NCI-H446 (cell line): ENCODE measurements at places on chromosomes 3 and 15.

DNA sequence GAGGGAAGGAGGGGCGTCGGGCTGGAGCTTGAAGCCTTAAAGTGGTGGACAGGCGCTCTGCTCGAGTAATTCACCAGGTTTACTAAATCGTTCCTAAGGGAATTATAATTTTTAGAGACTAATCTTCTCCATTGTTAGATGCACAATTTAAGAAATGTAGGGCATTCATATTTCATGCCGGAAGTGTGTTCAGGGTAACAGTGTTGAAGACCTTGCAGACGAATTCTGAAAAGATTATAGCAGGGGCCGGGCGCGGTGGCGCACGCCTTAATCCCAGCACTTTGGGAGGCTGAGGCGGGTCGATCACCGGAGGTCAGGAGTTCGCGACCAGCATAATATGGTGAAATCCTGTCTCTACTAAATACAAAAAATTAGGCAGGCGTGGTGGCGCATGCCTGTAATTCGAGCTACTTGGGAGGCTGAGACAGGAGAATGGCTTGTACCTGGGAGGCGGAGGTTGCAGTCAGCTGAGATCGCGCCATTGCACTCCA is 365 bp upstream of the GTF2A2 start:
- DNase-seq = no peak

DNA sequence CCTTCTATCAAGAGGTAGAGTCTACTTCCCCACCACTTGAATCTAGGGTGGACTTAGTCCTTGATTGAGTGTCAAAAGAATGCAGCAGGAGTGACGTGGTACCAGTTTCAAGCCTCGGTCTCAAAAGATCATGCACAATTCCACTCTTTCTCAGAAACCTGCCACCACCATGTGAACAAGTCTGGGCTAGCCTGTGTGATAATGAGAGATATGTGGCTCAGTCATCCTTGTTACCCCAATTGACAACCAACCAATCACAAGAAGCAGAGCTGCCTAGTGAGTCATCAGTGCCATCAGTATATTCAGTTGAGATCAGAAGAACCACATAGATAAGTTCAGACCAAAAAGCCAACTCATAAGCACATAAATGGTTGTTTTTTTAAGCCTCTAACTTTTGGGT is 374.5 kb downstream of the IL20RB start:
- DNase-seq = no peak

DNA sequence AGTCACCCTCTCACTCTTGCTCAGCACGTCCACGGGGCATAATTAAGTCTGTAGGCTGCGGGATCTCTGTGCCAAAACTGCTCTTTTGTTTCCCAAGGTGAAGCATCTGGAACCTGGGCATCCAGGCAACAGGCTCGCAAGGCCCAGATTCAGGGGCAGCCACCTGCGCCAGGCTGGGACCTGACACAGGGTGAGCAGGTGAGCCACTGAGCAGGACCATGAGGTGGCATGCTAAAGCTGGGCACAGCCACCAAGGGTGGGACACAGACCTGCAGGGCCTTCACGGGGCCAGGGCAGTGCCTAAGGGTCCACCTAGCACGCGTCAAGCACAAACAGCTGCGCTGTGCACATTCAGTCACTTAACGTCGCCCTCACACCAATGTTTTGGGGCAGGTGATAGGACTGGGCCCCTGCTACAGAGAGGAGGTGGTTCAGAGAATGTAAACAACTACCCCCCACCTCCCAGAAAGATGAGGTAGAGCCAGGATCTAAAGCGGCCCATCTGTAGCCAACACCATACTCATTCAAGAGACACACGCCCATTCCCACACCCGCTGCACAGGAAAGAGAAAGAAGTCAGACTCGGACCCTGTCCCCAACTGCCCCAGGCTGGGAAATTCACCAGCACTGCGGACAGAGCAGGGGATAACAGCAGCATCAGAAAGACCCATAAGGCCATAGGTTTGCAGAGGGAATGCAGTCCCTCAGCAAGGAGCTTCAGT is 16.3 kb downstream of the XXYLT1 start:
- DNase-seq = peak; percentile 63

DNA sequence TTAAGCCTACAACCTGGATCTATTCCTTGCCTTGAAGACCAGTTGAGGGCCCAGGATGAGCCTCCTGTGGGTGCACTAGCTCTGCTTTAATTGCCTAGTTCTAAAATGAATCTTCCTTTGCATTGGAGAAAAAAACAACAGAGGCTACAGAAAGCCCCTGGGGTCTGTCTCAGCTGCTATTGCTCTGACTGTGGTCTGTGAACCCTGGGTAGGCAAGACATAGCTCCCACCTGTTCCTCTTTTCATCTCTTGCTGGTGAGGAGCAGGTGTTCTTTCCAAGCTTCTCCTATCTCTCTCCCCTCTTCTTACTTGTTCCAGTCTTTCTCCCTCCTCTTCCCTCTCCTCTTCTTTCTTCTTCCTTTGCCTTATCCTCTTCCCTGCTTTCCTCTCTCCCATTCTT is 28.8 kb downstream of the RBP2 start:
- no peak for DNase-seq

GRCh38 chr3:72303926-72304325 is 519.0 kb upstream of the PROK2 start:
- DNase-seq = no peak

DNA sequence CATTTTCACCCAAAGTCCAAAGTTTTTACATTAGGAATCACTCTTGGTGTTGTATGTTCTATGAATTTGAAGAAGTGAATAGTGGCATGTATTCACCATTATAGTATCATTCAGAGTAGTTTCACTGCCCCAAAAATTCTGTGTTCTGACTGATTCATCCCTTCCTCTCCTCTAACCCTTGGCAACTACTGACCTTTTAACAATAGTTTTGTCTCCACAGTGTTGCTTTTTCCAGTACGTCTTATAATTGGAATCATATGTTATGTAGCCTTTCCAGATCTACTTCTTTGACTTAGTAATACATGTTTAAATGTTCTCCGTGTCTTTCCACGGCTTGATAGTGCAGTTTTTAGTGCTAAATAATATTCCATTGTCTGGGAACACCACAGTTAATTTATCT is 379.0 kb upstream of the SGO1 start:
- DNase-seq = no peak

- DNase-seq = peak; percentile 1
These were observed 908.8 kb downstream of the SQOR start for GRCh38 chr15:46543626-46544025.

GRCh38 chr15:29090617-29091466 is 178.8 kb downstream of the NSMCE3 start:
- DNase-seq = no peak

- DNase-seq = no peak
These were observed 37.8 kb downstream of the CCNL1 start for GRCh38 chr3:157122116-157122515.

GRCh38 chr3:182116386-182116785 is 404.7 kb downstream of the SOX2 start:
- DNase-seq = no peak

GRCh38 chr3:95399585-95399984 is 1336.7 kb downstream of the NSUN3 start:
- no peak for DNase-seq

- no peak for DNase-seq
These were observed 218.8 kb downstream of the MEIS2 start for GRCh38 chr15:36881516-36881915.

DNA sequence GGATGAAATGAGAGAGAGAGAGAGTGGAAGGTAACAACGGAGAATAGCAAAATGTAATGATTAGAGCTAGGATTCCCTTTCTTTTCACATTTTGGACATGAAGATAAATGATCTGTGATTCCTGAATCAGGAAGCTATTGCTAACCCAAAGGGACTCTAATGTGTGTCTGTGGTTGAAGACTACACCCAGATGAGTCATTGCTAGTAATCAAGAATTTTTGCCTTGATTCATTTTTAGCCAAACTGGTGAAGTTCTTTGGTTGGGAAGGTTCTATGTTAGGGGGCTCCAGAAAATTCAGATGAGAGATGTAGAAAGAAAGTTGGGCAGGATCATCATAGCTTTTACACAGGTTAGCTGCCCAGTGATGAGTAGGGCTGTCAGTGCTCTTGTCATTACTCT is 116.4 kb downstream of the DUT start:
- no peak for DNase-seq

GRCh38 chr3:65674226-65674625 is 364.5 kb downstream of the MAGI1 start:
- DNase-seq = no peak

- DNase-seq = no peak
These were observed 8.7 kb downstream of the FOXL2 start for GRCh38 chr3:138938056-138938876.

DNA sequence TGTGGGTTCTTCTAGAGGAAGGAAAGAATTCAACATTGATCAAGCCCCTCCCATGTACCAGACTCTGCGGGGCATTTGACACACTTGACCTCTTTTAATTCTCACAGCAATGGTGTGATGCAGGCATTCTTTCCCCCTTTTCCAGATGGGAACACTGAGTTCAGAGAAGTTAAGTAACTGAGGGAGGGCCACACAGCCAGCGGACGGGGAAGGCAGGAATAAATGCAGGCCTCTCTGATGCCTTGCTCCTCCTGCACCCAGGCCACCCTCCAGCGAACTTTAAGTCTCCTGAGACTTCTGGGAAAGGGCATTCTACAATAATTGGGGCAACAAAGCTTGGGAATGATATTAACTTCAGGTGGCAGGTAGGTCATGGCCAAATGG is 227.4 kb downstream of the UACA start:
- no peak for DNase-seq

DNA sequence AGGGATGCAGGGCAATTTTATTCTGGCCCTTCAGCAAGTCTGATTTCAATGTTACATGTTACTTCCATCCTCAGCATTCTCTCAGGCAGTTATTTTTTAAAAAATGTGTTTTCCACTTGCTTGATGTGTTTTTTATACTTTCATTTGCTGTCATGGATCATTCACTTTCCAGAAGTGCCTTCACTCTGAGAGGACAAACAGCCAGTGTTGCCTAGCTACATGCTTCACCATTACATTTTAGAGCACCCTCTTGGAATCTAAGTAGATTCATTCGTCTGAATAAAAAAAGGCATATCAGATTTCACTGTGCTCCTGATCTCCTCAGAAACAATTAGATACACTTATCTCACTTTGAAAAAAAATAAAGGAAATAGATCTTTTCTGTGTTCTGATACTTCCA is 93.6 kb upstream of the POU1F1 start:
- no peak for DNase-seq

- DNase-seq = no peak
These were observed 87.8 kb downstream of the COL6A6 start for GRCh38 chr3:130604806-130605205.

DNA sequence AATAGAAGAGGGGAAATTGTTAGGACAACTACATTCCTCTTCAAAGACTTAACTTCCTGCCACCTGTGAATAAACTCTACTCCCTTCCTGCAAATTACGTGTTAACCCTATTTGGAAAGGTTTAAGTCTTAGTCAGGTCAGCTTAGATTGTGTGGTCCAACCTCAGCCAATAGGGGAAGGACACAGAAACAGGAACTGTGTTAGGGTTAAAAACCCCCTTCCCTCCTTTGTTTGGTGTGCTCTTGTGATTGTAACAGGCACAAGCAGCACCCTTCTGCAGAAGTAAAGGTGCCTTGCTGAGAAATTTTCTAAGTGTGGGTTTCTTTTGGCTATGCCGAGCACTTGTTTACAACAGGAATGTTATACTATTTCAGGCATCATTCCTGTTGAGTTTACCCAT is 45.0 kb upstream of the FSTL1 start:
- no peak for DNase-seq

DNA sequence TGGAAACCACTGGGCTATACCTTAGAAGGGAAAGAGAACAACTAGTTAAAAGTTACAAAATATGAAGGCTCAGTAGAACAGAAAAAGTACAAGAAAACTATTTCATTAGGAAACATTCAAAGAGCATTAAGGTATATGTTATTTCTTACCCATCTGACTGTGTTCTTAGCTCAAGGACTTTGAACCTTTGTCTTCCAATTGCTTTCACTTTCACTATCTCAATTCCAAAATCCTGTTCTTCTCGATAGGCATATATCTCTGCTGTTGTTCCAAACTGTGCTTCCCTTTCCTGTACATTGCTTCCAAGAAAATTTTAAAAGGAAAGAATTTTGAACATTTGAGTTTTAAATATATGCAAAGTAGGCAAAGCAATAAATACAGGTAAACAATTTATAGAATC is 6.9 kb downstream of the CRBN start:
- no peak for DNase-seq

GRCh38 chr15:89781055-89781454 is 4.9 kb downstream of the MESP2 start:
- no peak for DNase-seq

DNA sequence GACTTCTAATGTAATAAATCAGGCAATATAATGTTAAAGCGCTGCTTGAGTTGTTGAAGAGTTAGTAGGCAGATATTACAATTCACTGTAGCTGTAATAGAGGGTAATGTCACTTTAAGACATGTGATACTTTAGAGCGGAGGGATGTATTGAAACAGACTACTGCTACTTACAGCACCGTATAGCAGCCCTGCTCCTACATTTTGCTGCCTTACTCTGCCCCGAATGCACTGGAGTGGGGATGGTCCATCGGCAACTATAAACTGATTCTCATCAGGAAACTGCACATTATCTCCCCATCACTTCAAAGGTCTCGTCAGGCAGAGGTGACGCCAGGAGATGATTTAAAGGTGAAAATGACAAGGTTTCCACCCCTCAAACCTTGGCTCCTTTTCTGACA is 349.7 kb upstream of the SUCLG2 start:
- no peak for DNase-seq

GRCh38 chr3:196141052-196141865 is 59.4 kb upstream of the TFRC start:
- no peak for DNase-seq

- DNase-seq = no peak
These were observed 342.4 kb upstream of the THBS1 start for GRCh38 chr15:39238443-39238842.

DNA sequence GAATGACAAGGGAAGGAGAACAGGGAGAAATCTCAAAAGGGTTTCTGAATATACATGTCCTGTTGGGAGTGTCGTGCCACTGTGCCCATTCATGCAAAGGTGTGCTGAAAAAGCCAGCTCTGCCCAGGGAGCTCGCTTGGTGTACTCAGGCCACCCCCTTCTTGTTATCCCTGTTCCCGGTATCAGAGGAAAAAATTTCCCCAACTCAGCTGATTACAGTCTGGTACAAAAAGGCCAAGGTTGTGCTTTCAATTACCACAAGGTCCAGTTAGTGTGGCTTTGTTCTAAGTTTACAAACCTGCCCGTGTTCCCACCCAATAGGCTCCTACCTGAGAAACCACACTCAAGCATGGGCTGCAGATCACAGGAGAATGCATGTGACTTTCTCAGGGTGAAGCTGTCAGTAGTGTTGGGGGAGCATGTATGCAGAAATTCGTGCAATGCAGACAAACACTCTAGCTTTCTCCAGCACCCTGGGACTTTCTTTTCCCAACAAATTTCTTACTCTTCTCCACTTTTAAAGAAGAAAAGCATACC is 648.5 kb downstream of the NR2F2 start:
- DNase-seq = no peak

- DNase-seq = no peak
These were observed 3.3 kb downstream of the VPS8 start for GRCh38 chr3:184815046-184815930.

DNA sequence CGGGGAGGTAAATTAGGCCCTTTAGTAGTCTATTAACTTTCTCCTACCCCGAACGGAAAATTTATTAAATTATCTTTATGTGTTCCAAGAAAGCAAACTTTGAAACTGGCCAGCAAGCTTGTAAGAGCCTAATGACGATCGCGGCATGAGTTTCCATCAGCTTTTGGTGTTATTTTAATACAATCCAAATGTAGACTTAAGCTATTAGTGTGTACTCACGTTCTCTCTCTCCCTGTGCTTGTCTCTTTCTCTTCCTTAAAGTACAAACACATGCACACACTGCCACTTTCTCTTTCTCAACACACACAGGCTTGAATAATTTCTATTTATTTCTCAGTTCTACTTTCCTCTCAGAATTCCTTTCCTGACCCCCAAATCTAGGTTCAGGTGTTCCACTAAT is 108.8 kb upstream of the MME start:
- DNase-seq = no peak
